Stomach (tissue), 19 donors: ENCODE measurements at places on chromosomes 13 and 19. TPM values are rescaled to one million over a fixed set of nuclear protein-coding genes. Genes with fewer than 3 reads are reported as not detected.
A peak's percentile ranks its signal among the peaks of the same experiment; 100 is the strongest.

Gene KCTD4
- total RNA-seq = not detected

Gene C1QTNF9B
- not detected for total RNA-seq

GRCh38 chr13:57825066-57825465, 193.5 kb downstream of the PCDH17 start:
- no peaks in the 10 kb centered on the region for H3K4me1 ChIP-seq
- no peak overlapping the region for H3K4me3 ChIP-seq
- H3K36me3 ChIP-seq = no peaks in the 10 kb centered on the region
- no peaks in the 10 kb centered on the region for H3K27me3 ChIP-seq
- no peak overlapping the region for H3K27ac ChIP-seq

Gene APOC4
- total RNA-seq = not detected

Gene OR7A5
- total RNA-seq = not detected

Gene RHPN2
- 39.1 TPM for total RNA-seq

DNA sequence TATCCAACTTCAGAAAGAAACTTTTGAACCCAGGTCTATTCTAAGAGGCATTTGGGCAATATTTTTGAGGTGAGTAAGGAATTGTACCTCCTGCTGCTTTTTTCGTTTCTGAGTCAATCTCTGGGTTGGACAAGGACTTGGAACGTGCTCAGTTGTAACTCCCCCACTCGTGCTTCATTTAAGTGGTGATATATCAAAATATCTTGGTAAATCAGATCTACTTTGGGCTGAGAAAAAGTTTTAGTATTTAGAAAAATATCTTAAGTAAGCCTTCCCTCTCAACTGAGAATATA, 728.9 kb downstream of the EFNB2 start:
- H3K4me1 ChIP-seq = peaks cover 7% of the 10 kb centered on the region
- DNase-seq = no peak
- no peak overlapping the region for H3K4me3 ChIP-seq
- H3K27ac ChIP-seq = no peak overlapping the region
- H3K36me3 ChIP-seq = no peaks in the 10 kb centered on the region

DNA sequence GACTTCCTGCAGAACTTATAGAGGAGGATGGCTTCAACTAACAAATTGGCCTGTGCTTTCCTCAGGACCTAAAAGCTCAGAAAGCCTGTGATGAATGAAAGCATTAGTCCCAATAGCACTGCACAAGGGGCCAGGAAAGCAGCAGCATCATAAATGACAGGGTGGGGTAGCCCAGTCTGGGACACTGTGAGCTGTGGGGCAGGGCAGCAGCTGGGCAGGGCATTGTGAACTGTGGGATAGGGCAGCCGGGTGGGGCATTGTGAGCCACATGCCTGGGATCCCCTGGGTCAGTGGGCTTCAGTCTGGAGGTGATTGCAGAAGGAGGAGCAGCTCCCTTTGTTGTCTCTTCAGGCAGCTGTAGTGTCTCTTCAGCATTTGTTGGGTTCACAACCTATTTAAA, 1276.8 kb downstream of the UQCRFS1 start:
- H3K36me3 ChIP-seq = no peaks in the 10 kb centered on the region
- no peak overlapping the region for H3K27ac ChIP-seq
- no peaks in the 10 kb centered on the region for H3K27me3 ChIP-seq
- DNase-seq = no peak
- H3K4me3 ChIP-seq = no peak overlapping the region

Gene NUCB1
- total RNA-seq = 503 TPM

DNA sequence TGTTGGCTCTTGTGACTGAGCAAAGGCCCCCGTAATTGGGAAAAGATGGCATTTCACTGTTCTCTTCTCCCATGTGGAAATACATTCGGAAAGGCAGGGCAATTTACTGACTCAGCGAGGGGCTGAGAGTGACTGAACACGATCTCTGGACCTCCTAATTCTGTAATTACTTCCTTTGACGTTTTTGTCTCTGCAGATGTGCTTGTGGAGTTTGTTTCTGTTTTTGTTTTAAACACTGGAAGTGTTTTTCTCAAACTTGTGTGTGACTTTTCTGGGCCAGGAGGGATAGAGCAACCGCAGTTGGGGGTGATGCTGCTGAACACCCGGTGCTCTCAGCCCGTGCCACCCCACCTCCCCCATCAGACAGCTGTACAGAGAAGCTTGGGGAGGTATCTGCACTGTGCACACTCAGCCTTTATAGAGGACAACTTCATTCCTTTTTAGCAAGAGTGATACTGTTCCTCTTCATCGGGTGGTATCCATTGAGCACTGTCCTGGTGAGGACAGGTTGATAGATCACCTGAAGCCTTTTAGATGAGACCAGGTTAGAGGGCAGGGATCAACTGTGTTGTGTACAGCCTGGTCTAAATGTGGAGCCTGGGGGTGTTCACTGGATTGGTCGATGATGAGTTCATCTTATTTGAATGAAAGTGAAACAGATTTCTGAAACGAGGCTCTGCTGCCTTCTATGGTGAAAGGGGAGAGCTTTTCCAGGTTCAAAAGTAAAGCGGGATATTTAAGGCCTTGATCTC, 117.4 kb downstream of the ESD start:
- peaks cover 40% of the 10 kb centered on the region for H3K4me1 ChIP-seq
- no peaks in the 10 kb centered on the region for H3K36me3 ChIP-seq
- peak; percentile 82 for DNase-seq
- peak overlapping the region; percentile 71 for H3K27ac ChIP-seq
- H3K27me3 ChIP-seq = no peaks in the 10 kb centered on the region

Gene LGALS14
- total RNA-seq = not detected

DNA sequence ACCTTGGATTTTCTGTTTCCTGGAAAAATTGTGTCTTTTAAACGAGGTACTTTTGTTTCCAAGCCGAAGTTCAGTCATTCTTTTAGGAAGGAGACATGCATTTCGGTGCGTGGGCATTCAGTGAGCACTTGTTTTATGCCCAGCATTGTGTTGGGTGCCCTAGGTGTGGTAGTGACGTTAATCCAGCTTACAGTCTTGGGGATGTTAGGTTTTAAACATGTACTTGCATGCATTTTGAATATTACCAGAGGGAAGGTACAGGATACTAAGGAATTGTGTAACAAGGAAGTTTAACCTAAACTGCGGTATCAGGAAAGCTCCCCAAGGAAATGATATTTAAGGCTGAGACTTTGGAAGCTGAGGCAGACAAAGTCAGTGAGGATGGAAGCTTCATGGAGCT, 66.3 kb downstream of the ARHGAP35 start:
- H3K27ac ChIP-seq = no peak overlapping the region
- H3K36me3 ChIP-seq = peaks cover 6% of the 10 kb centered on the region
- no peaks in the 10 kb centered on the region for H3K27me3 ChIP-seq

Gene SULT2B1
- not detected for total RNA-seq

Gene RASA3
- 3.8 TPM for total RNA-seq

DNA sequence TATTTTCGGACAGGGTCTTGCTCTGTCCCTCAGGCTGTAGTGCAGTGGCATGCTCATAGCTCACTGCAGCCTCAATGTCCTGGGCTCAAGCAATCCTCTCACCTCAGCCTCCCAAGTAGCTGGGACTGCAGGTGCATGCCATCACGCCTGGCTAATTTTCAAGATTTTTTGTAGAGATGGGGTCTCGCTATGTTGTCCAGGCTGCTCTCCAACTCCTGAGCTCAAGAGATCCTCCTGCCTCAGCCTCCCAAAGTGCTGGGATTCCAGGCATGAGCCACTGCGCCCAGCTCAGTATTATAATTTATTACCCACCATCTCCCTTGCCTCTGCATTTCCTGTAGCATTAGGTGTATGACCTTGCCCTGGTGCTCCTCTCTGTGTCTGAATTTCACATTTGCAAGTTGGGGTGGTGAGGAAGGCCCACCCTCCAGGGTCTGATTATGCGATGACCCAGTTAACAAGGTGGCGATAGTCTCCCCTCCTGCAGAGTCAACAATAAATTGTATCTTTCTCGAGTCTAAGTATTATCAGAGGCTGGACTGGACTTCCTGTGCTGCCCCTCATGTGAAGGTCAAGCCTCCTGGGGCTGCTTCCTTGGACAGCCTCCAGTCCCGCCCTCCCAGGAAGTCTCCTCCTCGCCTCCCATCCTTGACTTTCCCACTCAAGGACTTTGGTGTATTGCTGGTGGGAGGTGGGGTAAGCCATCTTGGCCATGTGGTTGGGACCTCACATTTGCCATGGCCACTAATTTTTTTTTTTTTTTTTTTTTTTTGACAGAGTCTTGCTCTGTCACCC, 1.5 kb upstream of the TUBB4A start:
- no peak overlapping the region for H3K4me3 ChIP-seq
- DNase-seq = no peak
- no peaks in the 10 kb centered on the region for H3K36me3 ChIP-seq
- H3K27me3 ChIP-seq = peaks cover 17% of the 10 kb centered on the region
- no peak overlapping the region for H3K27ac ChIP-seq

- no peaks in the 10 kb centered on the region for H3K36me3 ChIP-seq
- DNase-seq = no peak
- no peaks in the 10 kb centered on the region for H3K27me3 ChIP-seq
- peaks cover 14% of the 10 kb centered on the region for H3K4me1 ChIP-seq
- no peak overlapping the region for H3K4me3 ChIP-seq
These were observed 3.6 kb upstream of the DNAJC15 start for GRCh38 chr13:43019811-43020210.

DNA sequence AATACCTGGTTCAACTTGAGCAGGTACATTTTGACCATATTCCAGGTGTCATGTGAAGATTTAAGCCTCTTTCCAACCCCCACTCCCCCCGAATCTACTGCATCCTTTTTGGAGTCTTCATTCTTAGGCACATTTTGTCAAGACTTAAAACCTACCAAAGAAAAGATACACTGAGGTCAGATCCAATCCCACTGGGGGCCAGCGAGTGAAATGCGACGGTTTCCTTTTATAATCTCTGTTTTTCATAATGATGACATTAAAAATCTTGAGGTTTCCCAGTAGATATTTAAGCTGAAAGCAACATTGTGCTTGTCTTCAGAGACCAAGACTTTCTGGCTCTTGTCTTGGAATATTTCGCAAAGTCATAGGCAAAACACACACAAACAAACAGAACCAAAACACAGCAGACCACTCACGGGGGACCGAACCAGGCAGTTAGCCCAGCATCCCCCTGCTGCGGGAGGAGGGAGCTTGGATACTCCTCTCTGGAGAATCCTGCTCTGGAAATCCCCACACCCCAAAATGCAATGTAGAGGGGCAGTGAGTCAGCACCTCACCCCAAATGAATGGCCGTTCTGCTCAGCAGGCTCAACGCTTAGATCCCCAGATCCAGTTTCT, 506 bp upstream of the GAS6 start:
- H3K4me1 ChIP-seq = peaks cover 47% of the 10 kb centered on the region
- H3K27me3 ChIP-seq = peaks cover 24% of the 10 kb centered on the region
- DNase-seq = no peak
- H3K27ac ChIP-seq = peak overlapping the region; percentile 94
- peak overlapping the region; percentile 76 for H3K4me3 ChIP-seq
- no peaks in the 10 kb centered on the region for H3K36me3 ChIP-seq

GRCh38 chr19:17948931-17949930, 16.4 kb downstream of the CCDC124 start:
- H3K36me3 ChIP-seq = no peaks in the 10 kb centered on the region
- H3K4me1 ChIP-seq = peaks cover 64% of the 10 kb centered on the region
- peaks cover 62% of the 10 kb centered on the region for H3K27me3 ChIP-seq
- H3K4me3 ChIP-seq = peak overlapping the region; percentile 71
